ENCODE measurements at places on chromosomes 11 and 22.

DNA sequence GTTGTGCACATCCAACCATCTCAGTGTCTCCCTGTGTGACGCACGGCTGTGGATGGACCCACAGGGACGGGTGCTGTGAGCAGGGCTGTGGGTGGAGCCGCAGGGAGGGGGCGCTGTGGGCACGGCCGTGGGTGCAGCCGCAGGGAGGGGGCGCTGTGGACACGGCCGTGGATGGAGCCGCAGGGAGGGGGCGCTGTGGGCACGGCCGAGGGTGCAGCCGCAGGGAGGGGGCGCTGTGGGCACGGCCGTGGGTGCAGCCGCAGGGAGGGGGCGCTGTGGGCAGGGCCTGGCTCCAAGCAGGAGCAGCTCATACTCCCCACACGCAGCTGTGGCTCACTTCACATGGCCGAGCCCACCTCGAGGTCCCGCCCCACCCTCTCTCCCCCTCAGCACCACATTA is 6.0 kb upstream of the MAPK11 start:
- no peak for DNase-seq

GRCh38 chr11:31800398-31801265 is 10.5 kb downstream of the PAX6 start:
- no peak for DNase-seq

DNA sequence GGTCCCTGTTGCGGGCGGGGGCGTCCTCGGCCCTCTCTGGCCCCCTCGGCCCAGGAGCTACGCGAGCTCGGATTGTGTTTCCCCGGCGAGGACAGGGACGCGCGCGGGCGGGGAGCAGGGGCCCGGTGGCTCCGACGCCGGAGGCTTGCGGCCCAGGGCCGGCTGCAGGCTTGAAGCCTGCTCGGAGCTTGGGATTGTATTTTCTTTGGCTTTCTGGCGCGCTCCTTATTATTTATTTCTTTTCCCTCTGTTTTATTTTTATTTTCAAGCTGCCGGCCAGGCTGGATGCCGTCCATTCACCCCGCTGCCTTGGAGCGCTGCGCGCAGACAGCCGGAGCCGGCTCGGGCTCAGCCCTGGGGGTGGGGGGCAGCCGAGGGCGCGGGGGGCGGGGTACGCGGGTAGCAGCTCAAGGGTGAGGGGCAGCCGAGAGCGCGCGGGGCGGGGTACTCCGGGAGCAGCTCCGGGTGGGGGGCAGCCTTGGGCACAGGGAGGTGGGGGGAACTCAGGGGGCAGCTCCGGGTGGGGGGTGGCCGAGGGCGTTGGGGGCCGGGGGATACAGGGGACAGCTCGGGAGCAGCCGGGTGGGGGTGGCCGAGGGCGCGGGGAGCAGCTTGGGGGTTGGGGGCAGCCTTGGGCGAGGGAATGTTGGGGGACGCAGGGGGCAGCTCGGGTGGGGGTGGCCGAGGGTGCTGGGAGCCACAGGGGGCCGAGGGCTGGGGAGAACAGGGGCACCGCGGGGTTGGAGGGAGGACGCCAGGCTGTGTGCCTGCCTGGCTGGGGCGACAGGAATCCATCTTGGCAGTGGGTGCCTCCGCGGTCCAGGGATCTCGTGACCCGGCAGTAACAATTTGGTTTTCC is 42.7 kb downstream of the KCNJ1 start:
- no peak for DNase-seq

- DNase-seq: peak; percentile 47
Measured at GRCh38 chr22:37843741-37844089, 419 bp downstream of the ANKRD54 start.

DNA sequence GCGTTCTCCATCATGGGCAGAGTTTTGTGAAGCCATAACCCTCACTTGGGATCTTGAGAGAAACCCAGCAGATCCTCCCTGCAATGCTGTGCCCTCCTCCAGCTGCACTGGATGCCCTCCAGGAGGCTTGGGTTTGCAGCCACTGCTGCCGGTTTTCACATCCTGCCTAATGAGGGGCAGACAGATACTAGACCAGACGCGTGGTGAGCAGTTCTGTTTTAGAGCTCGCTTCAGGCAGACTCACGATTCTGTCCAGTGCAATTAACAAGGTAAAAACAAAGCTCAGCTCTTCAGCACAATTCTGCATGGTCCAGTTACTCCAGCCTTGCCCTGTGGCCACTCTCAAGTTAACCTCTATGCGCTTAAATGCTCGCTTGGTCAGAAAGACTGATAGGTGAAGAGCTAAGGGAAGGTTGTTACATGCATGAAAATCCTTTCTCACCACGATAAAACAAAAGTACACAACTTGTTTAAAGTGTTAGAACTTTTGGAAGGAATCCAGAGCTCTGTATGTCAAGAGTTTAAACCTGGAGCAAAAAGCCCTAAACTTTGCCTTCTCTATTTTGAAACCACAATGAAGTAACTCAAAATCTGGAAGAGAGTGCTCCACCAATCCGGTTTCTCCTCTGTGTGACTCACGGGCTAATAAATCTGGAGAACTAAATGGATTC is 292.3 kb upstream of the FAT3 start:
- DNase-seq: no peak

Data from GOT3 (cell line).